T-cell (primary cell): ENCODE measurements at places on chromosomes 6 and 20.

DNA sequence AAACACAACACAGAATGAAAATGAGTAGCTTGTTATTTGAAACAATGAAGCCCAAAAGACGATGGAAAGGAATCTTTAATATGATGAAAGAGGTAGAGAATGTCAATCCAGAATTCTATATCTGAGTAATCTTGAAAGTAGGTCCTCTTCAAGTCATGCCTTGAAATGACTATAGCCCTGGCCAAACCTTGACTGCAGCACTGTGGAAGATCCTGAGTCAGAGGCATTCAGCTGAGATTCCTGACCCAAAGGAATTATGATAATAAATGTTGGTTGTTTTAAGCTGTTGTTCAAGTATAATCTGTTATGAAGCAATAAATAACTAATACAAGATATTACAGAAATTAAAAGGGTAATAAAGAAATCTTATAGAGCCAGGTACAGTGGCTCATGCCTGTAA, 64.8 kb downstream of the IBTK start:
- H3K4me3 ChIP-seq: no peak overlapping the region
- H3K27ac ChIP-seq: no peak overlapping the region
- peaks cover 44% of the 10 kb centered on the region for H3K36me3 ChIP-seq
- H3K4me1 ChIP-seq: no peaks in the 10 kb centered on the region

GRCh38 chr6:111592726-111593511, 12.8 kb downstream of the TRAF3IP2 start:
- no peaks in the 10 kb centered on the region for H3K4me1 ChIP-seq
- no peak for DNase-seq
- no peak overlapping the region for H3K27ac ChIP-seq
- no peak overlapping the region for H3K4me3 ChIP-seq
- H3K27me3 ChIP-seq: no peaks in the 10 kb centered on the region

- no peaks in the 10 kb centered on the region for H3K36me3 ChIP-seq
- H3K27me3 ChIP-seq: no peaks in the 10 kb centered on the region
- peak overlapping the region; percentile 69 for H3K4me3 ChIP-seq
- DNase-seq: no peak
These were observed 887 bp downstream of the TSPYL1 start for GRCh38 chr6:116278854-116279231.

GRCh38 chr6:30493643-30494250, 4.4 kb downstream of the HLA-E start:
- H3K4me3 ChIP-seq: peak overlapping the region; percentile 82
- peaks cover 4% of the 10 kb centered on the region for H3K36me3 ChIP-seq
- no peak for DNase-seq
- H3K27me3 ChIP-seq: no peaks in the 10 kb centered on the region
- H3K4me1 ChIP-seq: peaks cover 54% of the 10 kb centered on the region
- peak overlapping the region; percentile 48 for H3K27ac ChIP-seq

GRCh38 chr6:143449714-143450452, 612 bp downstream of the ADAT2 start:
- DNase-seq: peak; percentile 27
- no peaks in the 10 kb centered on the region for H3K36me3 ChIP-seq
- peak overlapping the region; percentile 55 for H3K27ac ChIP-seq
- H3K4me1 ChIP-seq: peaks cover 12% of the 10 kb centered on the region
- no peaks in the 10 kb centered on the region for H3K27me3 ChIP-seq

DNA sequence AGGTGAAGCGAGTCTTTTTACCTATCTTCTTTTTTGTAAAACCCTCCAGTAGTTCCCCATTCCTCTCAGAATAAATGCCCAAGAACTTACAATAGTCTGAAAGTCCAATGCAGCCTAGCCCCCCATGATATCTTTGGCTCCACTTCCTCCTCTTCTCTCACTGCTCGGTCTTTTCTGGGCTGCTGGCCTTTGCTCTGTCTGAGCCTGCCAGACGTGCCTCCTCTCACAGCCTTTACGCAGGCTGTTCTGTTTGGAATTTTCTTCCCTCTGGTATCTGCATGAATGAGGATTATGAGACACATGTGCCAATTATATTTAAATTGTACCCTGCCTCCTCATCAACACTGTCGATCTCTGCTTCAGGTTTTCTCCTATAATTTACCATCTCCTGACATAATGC, 174.1 kb downstream of the EYA4 start:
- no peaks in the 10 kb centered on the region for H3K36me3 ChIP-seq
- no peak overlapping the region for H3K4me3 ChIP-seq

- no peaks in the 10 kb centered on the region for H3K36me3 ChIP-seq
- no peak overlapping the region for H3K4me3 ChIP-seq
- H3K27me3 ChIP-seq: no peaks in the 10 kb centered on the region
- peaks cover 5% of the 10 kb centered on the region for H3K4me1 ChIP-seq
These were observed 194.4 kb upstream of the TAB2 start for GRCh38 chr6:149122850-149123821.

GRCh38 chr6:129957941-129958898, 60.2 kb upstream of the L3MBTL3 start:
- H3K4me3 ChIP-seq: no peak overlapping the region
- H3K4me1 ChIP-seq: no peaks in the 10 kb centered on the region
- no peak overlapping the region for H3K27ac ChIP-seq
- no peaks in the 10 kb centered on the region for H3K36me3 ChIP-seq
- no peaks in the 10 kb centered on the region for H3K27me3 ChIP-seq

DNA sequence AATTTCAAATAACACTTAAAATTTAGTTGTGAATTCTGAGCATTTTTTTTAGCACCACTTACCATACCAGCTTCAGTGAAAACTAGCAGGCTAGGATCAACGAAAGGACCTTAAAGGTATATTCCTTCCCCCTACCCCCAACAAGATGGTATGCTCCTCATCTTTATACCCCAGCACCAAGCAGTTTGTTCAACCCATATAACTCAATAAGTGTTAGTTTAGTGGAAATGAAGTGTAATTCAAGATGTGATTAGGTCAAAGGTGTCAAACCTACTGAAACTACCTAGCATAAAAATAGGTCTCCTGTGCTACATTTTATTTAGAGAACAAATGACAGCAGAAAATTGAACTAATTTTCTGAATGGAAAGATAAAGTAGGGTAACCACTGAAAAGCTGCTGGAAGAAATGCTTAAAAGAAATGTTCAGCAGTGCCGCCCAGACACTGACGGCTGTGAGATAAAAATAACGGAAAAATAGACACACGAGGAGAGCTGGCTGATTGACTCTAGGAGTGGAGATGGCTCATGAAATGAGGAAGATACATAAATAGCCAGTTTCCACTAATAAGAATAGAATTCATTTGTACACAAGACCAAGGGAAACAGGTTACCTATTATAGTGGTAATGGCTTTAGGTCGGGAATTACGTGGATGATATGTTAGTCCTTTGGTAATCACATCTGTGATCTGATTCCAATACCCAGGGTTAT, 94.8 kb downstream of the IPCEF1 start:
- peaks cover 10% of the 10 kb centered on the region for H3K4me1 ChIP-seq
- no peak for DNase-seq
- H3K4me3 ChIP-seq: no peak overlapping the region
- no peaks in the 10 kb centered on the region for H3K27me3 ChIP-seq
- H3K27ac ChIP-seq: no peak overlapping the region

DNA sequence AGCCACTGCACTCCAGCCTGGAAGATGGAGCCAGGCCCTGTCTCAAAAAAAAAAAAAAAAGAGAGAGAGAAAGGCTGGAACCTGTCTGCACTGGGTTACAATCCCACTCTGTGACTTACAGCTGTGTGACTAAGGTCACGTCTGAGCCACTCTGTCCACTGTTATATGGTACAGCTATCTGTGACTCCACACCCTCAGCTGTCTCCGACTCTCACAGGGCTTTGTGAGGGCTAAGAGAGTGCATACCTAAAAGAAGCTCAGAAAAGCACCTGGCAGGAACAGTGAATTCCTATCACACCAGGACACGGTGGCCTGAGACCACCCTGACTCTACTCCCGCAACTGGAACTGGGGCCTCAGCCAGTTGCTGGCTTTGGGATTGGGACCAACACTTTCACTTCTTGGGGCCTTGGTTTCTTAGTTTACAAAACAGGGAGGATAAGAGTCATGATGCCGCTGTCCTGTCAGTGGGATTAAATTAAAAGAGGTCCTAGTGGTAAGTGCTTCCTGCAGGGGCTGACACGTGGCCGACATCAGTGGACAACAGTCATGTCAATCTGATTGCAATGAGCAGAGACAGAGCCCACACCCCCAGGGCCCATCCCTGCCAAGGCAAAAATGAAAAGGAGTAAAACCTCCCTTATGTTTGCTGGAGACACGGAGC, 5.7 kb upstream of the CD93 start:
- no peak overlapping the region for H3K27ac ChIP-seq
- no peak for DNase-seq
- H3K36me3 ChIP-seq: no peaks in the 10 kb centered on the region

DNA sequence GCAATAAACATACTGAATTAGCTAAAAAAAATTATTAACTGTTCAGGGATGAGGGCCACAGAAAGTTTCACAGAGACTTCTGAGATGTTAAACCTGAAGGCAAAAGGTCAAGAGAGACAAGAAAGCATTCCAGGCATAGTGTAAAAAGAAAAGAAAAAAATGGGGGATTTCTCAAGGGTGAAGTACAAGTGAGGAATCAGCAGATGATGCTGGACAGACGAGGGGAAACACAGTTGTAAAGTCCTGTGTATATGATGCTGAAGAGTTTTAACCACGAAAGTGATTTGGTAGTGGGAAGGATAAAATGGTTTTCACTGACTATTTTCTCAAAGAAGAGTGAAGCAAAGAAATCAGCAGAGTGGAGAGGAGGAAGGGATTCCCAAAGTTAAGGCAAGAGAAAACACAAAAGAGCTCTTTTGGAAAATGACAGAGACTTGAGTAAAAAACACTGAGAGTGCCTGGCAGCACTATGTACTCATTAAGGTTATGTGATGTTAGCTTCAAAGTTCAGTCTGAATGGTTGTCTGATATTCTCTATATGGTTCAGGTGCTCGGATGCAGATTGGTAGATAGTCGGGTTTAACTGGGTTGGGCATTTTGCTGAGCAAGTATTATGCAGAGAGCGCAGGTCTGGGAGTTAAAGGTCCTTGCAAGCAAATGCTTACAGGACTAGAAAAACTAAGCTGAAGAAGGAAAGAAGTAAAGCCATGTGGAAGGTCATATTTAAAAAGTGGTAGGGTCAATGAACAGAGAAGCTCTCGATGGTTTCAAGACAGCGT, 16.4 kb downstream of the RAB23 start:
- H3K4me3 ChIP-seq: no peak overlapping the region
- no peak overlapping the region for H3K27ac ChIP-seq
- no peaks in the 10 kb centered on the region for H3K27me3 ChIP-seq
- H3K36me3 ChIP-seq: no peaks in the 10 kb centered on the region

- H3K27ac ChIP-seq: peak within 1 kb of the TSS; percentile 27
- peak; percentile 89 for DNase-seq
- no peaks in the 10 kb centered on the region for H3K27me3 ChIP-seq
- peaks cover 11% of the 10 kb centered on the region for H3K4me1 ChIP-seq
- H3K4me3 ChIP-seq: peak within 1 kb of the TSS; percentile 81
- H3K36me3 ChIP-seq: no peaks in the 10 kb centered on the region
These were observed at the start of gene HACE1 for GRCh38 chr6:104859225-104860146. Gene HACE1 (minus strand): TSS chr6:104859919. CDS start chr6:104859642, 277 bp downstream.

- no peak overlapping the region for H3K27ac ChIP-seq
- no peaks in the 10 kb centered on the region for H3K4me1 ChIP-seq
- DNase-seq: no peak
These were observed 62.0 kb downstream of the SYNE1 start for GRCh38 chr6:152575161-152575560.

GRCh38 chr6:169795196-169795595, 43.8 kb downstream of the ERMARD start:
- peaks cover 7% of the 10 kb centered on the region for H3K4me1 ChIP-seq
- H3K36me3 ChIP-seq: no peaks in the 10 kb centered on the region
- no peak overlapping the region for H3K27ac ChIP-seq
- peaks cover 3% of the 10 kb centered on the region for H3K27me3 ChIP-seq
- no peak overlapping the region for H3K4me3 ChIP-seq

DNA sequence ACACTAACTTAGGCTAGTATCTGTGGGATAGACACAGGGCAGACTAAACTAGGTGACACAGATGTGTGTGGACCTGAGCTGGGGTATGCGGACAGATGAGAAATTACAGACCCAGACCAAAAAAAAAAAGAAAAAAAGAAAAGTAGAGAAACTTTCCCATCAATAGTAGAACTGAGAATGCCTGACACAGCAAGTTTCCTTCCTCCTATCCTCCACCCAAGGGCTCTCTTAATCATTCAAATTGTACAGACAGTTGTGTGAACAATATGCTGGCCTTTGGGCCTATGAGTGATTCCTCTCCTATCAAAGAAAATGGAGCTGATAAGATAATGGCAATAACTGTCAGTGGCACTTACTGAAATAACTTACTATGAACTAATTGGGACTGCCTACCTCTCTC, 226.7 kb upstream of the PRDM1 start:
- no peak overlapping the region for H3K4me3 ChIP-seq
- H3K36me3 ChIP-seq: no peaks in the 10 kb centered on the region
- H3K27ac ChIP-seq: no peak overlapping the region
- DNase-seq: no peak
- no peaks in the 10 kb centered on the region for H3K4me1 ChIP-seq
- H3K27me3 ChIP-seq: no peaks in the 10 kb centered on the region
